DMS53 (cell line): ENCODE measurements at places on chromosomes 4 and X.
A peak's percentile ranks its signal among the peaks of the same experiment; 100 is the strongest.

GRCh38 chr4:138864961-138865720, 150.4 kb upstream of the NOCT start:
- peak; percentile 4 for DNase-seq

GRCh38 chr4:26201120-26201519, 119.7 kb upstream of the RBPJ start:
- DNase-seq, result no peak

DNA sequence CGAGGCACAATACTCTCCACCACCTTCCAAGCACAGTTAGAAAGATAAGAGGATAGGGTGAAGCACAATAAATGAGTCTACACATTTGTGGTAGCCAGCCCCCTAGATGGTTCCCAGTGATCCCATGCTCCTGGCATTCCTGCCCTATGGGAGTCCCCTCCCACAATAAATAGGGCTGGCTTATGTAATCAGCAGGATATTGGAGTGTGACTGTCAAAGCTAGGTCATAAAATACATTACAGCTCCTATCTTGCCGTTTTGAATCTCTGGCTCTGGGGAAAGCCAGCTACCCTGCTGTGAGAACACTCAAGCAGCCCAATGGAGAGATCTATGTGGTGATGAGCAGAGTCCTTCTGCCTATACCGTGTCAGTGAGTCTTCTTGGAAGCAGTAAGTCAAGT, 198.7 kb upstream of the NOCT start:
- DNase-seq, result no peak

DNA sequence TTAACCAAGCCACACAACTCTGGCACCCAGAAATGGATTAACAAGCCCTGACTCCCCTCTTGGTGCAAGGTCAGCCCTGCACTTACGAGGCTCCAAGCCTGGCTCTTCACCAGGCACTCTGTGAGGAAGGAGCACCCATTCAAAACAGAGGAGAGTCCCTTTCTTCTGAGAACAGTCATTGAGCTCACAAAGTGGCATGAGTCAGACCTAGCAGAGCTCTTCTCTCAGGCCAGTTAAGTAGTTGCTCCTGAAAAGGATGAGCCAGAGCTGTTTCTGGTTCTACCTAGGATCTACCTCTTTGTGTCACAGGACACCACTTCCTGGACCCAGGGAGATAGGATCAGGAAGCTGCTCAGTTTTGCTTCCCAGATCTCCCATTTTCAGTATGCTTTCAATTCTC, 48.2 kb downstream of the EVC2 start:
- peak; percentile 46 for DNase-seq

DNA sequence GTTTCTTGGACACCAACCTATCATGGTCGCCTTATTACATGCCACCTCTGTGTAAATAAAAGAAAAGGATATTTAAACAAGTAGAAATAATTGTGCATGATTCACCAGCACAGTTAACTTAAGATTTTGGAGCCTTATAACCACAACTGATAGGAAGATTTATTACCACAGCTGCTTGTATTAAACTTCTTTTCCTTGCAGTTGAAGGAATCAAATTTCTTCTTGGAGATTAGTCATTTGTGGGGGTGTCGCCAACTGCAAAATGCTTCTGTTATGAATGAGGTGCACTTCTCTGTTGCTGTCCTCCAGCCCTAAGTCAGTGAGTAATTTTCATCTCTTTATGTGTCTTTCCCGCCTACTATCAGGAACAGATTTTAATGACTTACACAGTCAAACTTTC, 73.3 kb downstream of the OR13H1 start:
- DNase-seq, result no peak

- DNase-seq, result peak; percentile 85
These were observed 64.1 kb downstream of the QDPR start for GRCh38 chr4:17447675-17448298.

GRCh38 chr4:94508806-94509205, 57.1 kb downstream of the PDLIM5 start:
- DNase-seq, result no peak
